Stimulated activated CD4-positive, alpha-beta T cell treated with anti-CD3 and anti-CD28 coated beads, Interleukin-15, amount 100 ng/mL, for 1 hour (primary cell): ENCODE measurements at places on chromosomes 5 and 9.

GRCh38 chr5:40679913-40680681 lies at the start of gene PTGER4:
PTGER4 (plus strand) TSS chr5:40679915; CDS start chr5:40680994, 1,079 bp downstream.
- DNase-seq, result no peak

DNA sequence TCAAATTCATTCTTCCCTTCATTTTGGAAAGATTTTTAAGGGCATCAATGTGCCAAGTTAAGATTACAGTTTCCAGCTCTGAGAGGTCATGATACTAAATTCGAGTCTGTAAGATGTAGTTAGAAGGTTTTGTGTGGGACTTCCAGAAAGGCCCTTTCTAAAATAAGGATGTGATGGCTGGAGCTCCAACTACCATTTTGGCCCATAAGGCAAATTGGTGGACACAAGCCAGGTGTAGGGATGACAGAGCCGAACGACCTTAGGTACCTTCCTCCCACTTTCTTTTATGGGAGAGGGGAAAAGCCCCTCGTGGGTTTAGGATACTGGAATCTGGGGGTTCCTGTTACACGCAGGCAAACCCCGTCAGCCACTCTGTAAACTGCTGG lies 54.3 kb upstream of the PTPDC1 start:
- no peak for DNase-seq

GRCh38 chr5:122358372-122358979 lies 46.4 kb downstream of the SNCAIP start:
- no peak for DNase-seq

GRCh38 chr5:116521173-116521872 lies 53.3 kb downstream of the SEMA6A start:
- DNase-seq, result no peak

DNA sequence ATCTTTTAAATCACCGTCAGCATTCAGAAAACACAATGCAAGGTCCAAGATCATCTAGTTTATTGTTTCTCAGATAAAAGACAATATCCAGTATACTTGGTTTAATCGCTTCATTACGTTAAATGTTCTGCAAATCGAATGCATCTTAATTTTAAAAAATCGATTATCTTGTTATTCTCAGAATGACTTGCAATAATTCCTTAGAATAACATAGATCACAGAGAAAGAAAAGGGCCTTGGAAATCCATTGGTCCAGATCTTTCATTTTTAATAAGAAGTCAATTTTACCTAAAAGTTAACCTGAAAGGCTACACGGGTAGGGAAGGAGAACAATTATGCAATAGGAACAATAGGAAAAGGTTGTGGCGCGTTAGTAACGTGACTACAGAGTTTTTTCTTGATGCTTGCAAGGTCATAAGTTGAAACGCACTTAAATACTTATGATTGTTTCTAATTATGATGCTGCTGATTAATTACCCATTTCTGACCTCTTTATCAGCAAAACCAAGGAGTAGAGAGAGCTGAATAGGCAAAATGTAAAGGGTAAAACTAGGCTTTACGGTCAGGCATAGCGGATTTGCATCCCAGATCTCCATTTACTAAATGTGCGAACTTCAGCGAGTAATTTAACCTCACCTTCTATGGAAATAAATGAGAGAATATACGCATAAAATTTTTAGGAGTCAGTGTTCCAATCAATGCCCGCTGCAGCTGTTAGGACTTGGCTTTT lies 769 bp upstream of the LYRM7 start:
- no peak for DNase-seq

GRCh38 chr5:579746-580366 lies 32.3 kb upstream of the CEP72 start:
- DNase-seq, result no peak

DNA sequence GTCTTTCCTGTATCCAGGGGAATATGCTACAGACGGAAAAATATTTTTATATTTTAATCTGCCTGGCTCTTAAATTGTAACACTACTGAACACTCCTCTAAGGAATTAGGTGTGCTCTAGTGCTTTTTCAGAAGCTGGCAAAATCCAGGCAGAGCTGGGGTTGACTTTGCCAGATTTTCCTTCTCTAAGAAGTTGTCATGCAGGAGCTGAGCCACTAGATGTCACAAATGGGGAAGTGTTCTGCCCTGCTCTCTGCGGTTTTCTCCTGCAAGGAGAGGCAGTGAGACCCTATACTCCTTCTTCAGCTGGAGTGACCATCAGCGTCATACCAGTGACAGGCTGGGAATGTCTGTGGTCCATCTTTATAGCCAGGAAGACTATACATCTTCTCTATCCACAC lies 112.5 kb downstream of the HAPLN1 start:
- no peak for DNase-seq

DNA sequence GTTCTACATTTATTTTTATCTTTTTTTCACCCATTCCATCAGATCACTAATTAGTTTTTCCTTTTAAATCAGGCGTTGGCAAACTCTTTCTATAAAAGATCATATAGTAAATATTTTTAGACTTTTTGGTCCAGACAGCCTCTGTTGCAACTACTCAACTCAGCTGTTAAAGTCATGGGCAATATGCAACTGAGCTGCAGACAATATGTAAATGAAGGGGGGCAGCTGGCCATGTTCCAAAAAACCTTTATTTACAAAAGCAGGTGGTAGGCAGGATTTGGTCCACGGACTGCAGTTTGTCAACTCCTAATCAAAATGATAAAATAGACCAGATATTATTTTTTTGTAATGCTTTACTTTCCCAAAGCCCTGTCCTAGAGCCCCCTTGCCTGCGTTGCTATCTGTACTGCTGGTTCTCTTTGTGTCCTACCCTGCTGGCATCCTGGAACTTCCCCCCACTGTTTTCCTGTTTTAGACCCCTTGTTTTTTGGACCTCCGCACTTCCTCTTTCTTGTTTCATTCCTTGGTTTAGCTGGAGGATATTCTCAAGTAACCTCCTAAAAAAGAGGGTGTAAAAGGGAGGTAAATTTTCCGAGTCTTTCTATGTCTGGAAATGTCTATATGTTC lies 24.7 kb upstream of the TNFSF8 start:
- DNase-seq, result no peak

DNA sequence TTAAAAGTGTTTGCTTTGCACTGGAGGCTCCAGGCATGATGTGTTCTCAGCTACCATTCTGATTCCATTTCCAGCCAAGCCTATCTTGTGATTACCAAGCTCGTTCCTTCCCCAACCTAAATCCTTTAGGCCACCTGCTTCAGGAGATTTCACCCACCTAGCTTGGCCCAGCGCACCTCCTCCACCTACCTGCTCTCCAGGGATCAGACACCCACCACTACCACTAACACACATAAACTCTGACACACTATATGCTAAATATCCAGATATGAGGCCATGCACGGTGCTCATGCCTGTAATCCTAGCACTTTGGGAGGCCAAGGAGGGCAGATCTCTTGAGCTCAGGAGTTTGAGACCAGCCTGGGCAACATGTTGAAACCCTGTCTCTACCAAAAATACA lies 2.4 kb downstream of the MYORG start:
- DNase-seq, result no peak

GRCh38 chr9:120348951-120349429 lies 231.0 kb downstream of the CDK5RAP2 start:
- DNase-seq, result no peak

GRCh38 chr5:110165366-110165765 lies 475.6 kb downstream of the MAN2A1 start:
- DNase-seq, result no peak

DNA sequence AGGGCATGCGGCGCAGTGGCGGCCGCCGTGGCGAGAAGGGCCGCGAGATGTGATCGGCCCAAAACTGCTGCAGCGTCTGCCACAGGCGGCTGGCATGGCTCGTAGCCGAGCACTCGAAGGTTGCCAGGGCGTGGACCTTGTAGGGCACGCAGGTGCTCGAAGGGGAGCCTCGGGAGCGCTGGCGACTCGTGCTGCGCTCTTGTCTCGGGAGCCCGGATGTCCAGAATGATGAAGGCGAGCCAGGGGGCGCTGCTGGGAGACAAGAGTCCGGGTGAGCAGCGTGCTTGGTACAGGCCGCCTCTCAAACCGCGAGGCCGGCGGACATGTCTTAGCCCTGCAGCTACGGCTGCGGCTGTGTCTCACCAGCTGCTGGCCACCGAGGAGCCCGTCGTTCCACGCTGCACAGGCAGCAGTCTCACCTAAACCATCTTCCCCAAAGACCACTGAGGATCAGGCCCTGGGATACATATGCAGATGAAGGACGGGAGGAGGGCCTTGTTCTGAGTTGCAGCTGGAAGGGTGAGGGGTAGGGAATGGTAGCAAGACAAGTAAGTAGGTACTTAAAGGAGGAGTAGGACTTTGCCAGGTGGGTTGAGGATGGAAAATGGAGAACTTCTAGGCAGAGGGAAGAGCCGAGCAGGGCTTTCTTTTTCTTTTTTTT lies 1.7 kb downstream of the CBY3 start:
- peak; percentile 52 for DNase-seq

- no peak for DNase-seq
Observed at GRCh38 chr9:8392866-8393265, 593.3 kb upstream of the DMAC1 start.

GRCh38 chr9:92637326-92637725 lies 32.6 kb downstream of the IPPK start:
- DNase-seq, result no peak

DNA sequence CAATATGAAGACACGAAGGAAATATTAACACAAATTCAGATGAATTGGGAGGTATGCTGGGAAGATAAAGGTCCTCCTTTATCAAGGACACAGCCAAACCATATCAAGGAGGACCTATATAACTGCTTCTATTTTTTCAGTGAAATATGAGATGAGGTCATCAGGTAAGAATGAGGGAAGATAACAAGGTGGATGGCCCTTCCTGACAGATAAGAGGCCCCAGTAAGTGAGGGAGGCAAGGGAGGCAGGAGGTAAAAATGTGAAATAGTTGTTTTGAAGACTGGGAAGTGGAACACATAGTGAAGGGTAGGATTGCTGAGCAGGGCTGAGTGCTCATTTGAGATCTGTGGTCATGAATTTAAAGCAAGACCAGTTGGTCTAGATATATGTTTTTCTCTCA lies 60.0 kb upstream of the FOXE1 start:
- DNase-seq, result no peak

DNA sequence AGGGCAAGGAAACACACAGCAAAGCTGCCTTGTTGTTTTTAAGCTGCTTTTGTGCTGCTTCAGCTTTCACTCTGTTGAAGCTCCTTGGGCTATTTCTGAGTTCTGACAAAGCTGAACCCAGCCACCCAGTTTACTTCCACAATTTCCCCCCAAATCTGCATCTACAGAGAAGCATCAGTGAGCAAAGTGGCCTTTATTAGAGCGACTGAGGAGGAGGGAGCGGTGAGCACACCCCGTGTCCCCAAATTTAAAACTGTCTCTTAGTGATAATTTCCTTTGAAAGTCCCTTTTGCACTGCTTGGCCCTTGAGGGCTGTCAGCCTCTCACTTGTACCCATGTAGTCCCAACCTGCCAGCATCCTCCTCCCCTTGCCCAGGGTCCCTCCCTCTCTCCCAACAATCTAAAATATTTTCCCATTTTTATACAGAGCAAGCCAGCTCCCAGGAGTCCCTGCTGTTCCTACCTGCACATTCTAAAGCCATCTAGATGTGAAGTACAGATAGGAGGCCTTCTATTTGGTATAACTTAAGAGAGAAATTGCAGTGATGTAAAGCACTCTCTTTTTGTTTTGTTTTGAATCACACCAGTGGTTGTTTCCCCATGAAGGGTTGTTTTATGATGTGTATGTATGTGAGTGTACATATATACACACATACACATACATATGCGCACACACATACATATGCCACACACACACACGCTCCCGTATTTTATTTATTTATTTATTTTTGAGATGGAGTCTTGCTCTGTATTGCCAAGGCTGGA lies 313.5 kb downstream of the TLE4 start:
- no peak for DNase-seq

- DNase-seq, result no peak
Observed at GRCh38 chr9:79616971-79617370, 45.2 kb downstream of the TLE4 start.

DNA sequence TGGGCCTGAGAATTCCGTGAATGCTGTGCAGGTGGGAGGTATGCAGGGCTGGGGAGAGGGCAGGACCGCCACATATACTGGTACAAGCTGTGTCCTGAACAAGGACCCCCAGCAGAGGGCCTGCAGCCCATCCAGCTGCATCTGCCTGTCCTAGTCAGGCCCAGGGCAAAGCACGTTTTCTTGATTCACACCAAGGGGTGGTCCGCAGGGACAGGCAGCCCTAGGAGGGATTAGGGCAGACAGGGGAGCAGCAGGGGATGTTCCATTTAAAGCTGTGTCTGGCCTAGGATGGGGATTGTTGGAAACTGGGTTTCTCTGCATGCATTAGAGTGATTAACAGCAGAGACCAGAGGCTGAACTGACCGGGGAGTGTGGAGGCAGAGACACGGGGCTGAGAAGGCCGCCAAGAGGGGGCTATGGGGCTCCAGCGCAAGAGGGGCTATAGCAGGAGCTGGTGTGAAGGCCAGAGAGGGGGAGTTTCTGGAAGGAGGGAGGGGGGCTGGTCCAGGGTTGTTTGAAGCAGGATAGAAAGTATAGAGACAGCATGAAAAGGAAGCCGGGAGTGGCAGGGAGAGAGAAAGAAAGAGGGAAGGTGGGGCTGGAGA lies 2.7 kb downstream of the GRM6 start:
- no peak for DNase-seq

DNA sequence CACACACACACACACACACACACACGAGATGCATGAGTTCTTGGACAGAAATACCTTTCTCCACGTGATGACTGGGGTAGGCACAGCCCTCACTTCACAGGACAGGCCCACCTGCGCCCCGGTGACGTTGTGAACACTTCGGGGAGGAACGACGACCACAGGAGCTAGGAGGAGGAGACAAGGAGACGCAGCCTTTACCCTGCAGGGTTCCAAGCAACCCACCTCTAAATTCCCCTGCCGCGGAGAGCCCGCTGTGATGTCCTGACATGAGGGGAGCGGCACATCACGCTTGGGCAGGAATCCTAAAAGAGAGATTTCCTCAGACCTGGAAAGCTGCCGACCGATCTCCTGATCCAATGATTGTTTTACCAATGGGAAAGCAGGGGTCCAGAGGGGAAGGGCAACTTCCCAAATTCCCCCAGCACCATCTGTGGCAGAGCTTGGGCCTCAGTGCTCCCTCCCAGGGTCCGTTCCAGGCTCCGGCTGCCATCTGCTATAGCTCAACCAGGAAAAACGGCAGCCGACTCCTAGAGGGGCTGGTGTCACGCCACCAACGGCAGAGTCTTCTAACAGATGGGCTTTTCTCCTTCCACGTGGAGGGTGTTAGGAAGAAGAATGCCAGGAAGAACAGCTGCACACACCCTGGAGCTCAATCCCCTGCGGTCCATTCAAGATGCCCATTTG lies 10.1 kb downstream of the IGFBPL1 start:
- DNase-seq, result no peak

DNA sequence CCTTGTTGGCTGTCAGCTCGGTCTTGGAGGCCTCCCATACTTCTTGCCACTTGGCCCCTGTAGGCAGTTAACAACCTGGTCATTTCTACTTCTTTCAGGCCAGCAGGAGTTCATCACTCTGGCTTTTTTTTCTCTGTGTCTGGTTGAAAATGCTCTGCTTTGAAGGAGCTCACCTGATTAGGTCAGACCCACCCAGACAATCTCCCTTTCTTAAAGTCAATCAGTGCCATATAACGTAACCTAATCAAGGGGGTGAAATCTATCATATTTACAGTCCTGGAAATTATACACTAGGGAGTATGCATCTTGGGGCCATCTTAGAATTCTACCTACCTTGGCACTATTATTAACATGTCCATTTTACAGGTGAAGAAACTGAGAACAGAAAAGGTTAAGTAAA lies 155.4 kb downstream of the SREK1 start:
- no peak for DNase-seq

- no peak for DNase-seq
Observed at GRCh38 chr5:161278739-161279660, 267.5 kb downstream of the GABRB2 start.

GRCh38 chr5:40505031-40505430 lies 174.7 kb upstream of the PTGER4 start:
- no peak for DNase-seq

- DNase-seq, result no peak
Observed at GRCh38 chr9:23733495-23734078, 92.5 kb downstream of the ELAVL2 start.
